ENCODE measurements at places on chromosomes 7 and 10. TPM values are rescaled to one million over a fixed set of nuclear protein-coding genes. Genes with fewer than 3 reads are reported as not detected.
A peak's percentile ranks its signal among the peaks of the same experiment; 100 is the strongest.

Gene PRF1
- 4.2 TPM for total RNA-seq

GRCh38 chr10:77144656-77145055 is 493.0 kb downstream of the KCNMA1 start:
- no peak for DNase-seq

DNA sequence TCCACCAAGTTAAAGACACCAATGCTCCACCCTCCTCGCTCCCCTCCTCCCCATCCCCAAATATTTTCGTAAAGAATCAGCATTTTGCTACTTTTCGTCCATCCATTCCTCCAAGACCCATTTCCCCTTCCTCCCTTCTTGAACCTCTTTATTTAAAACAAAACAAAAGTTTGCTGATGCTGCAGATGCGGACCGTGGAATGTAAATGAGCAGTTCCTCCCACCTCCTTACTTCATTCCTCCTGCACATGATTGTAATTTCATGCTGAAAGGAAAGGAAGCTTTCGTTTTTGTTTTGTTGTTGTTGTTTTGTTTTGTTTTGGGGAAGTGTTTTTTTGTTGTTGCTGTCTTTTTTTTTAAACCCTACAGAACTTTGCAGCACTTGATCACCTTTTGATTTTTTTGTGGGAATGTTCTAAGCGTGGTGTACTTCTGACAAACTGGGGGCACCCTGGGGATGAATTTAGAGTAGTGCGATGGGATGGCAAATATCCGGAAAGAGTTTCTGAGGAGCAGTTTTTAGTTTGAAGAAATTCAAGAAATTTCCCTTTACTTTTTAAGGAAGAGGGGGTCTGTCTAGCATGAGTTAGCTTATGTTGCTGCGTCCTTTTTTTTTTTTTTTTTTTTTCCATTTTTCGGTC is 177.3 kb downstream of the TCF7L2 start:
- DNase-seq, result no peak

Gene ZNF425
- total RNA-seq, result 1.8 TPM

- no peak for DNase-seq
Measured at GRCh38 chr10:753530-753929, 64.1 kb upstream of the DIP2C start.

DNA sequence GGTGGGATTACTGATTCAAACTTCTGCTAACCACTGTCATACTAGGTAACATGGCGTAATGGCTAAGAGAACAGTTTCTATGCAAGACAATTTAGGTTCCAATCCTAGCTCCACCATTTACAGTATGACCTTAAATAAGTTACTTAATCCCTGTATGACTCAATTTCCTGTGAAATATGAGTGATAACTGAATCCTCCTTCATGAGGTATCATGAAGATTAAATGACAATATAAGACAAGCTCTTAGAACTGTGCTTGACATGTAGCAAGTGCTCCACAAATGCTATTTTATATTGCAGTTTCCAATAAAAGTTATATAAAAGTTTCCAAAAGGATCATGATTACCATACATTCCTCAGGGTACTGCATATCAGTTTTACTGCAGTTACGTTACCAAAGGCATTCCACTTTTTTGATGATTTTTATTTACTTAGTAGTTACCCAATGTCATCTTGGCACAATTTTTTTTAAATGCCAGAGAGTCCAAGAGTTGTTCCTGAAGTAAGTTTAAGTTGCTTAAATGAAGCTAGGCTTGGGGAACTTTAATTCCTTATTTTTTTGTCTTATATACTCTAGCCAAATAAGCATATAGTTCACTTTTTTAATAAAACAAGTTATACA is 7.1 kb downstream of the DOCK4 start:
- no peak for DNase-seq

Gene MACC1
- 8.5 TPM for total RNA-seq

- no peak for DNase-seq
Measured at GRCh38 chr7:105985672-105986215, 22.7 kb downstream of the CDHR3 start.

GRCh38 chr10:28601012-28601411 is 68.1 kb downstream of the WAC start:
- DNase-seq, result no peak

Gene OGDHL
- 2.6 TPM for total RNA-seq

Gene MMRN2
- total RNA-seq, result 8.9 TPM

Gene HOXA1
- total RNA-seq, result 3.2 TPM

Gene SPDYE1
- total RNA-seq, result not detected

DNA sequence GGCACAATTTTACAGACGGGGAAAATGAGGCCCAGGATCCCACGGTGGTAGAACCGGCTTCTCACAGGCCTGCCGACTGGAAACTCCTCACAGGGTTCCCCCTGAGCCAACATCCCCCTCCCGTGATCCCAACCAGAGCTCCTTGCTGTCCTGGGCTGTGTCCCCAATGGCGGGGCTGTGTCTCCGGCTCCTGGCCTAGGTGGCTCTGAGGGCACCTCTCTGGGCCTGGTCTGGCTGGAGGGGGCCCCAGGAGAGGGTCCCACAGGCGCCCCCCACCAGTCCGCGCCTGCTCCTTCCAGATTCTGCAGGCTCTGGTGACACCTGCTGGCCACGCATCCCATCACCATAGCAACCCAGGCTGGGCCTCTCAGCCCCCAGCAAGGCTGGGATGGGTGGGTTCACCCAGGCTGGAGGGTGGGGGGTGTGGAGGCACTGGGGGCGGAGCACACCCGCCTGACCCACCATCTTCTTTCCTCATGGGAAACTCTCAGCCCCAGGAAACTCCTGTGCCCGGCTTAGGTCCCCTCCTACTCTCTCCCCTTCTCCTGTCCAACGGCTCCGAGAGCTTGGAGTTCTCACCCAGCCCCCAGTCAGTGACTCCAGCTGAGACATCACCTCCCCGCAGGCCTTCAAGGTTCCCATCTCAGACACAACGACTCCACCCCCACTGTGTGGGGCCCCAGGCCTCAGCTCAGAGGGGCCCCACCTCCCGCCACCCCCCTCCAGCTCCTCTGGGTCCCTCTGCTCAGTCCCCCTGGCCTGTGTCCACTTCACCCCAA is 27.1 kb upstream of the TNRC18 start:
- DNase-seq, result peak; percentile 49

DNA sequence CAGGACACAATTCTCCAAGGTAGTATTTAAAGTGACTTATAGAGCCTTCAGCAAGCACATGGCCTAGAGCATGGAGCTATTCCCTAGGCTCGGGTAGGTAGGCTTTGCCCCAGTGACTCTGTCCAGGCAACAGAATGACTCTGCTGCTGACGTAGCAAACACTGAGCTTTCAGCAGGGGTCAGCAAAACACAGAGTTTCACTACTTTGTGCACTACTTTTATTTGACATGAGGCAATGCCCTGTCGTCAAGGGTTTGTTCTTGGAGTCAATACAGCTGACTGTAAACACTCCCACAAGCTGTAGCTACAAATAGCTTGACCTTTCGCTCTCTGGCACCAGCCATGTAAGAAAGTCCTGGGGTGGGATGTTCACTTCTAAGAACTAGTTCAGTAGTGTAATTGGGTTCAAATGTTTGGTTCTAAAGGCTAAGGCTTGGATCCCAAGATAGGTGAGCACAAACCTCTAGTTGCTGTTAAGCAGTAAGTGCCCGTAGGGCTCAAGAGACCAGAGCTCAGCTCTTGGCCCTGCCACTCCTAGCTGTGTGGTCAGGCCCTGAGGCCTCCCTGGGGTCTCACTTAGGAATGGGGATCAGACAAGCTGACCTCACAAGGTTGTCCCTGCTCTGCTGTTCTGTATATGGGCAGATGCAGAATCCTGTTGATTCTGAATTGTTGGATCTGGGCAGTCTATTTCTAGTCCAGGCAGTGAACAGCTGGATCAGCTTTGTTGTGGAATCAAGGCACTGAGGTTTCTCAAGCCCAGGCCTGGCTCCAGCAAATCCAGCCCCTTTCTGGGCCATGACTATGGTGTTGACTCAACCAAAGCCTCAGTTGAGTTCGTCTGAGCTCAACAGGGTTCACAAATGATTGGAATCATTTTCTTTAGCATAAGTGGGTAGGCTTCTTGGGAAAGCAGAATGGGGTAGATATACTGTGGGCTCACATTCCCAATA is 10.7 kb downstream of the NODAL start:
- peak; percentile 55 for DNase-seq

GRCh38 chr10:42738679-42739078 is 43.9 kb upstream of the BMS1 start:
- DNase-seq, result no peak

Gene ABCB1
- 109 TPM for total RNA-seq

DNA sequence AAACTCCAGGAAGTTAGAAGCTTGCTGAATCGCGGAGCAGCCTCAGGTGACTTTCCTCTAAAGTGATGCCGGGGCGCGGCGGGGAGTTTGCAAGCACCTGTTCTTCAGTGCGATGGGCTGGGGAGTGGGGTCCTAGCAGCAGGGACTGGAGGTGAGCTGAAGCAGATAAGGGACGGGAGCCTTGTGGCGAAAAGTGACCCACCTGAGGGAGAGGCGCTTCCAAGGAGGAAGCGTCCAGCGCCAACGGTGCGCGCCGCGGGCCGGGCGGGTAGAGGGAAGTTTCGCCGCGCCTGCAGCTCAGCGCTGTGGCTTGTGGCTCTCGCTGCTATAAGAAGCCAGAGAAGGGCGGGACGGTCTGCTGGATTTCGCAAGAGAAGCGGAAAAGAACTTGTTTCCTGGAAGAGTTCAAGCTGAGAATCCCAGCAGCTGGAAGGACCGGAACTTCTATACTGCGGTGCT is at the start of gene STEAP4:
STEAP4 (minus strand) TSS at position 305 of the 459 bp plus-strand sequence. CDS start 22,625 bp downstream, outside the sequence.
- peak; percentile 83 for DNase-seq

DNA sequence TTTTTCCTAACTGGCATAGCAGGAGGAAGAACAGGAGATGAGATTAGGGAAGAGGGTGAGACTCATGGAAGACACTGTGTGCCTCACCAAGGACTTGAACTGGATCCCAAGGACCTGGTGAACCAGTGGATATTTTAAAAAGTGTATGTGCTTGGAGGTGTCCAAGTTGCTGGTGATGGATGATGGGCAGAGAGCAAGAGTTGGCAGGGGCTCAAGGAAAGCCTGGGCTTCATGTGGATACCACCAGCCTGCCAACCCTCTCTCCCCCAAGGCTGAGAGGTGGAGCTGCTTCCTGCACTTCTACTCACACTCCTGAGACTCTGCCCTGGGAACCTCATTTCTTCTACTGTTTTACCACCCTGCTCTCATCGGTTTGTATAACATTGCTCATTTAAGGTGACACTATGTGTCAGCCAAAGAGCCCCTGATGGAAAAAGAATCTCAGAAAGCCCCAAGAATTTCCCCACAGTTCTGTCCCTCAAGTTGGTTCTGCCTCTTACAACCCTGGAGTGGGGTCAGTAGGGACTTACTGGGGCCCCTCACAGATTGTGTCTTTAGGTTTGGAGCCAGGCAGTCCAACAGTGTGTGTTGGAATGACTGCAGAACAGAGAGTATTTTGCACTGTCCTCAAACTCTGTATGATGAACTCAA is 56.2 kb upstream of the PDCD4 start:
- no peak for DNase-seq

- no peak for DNase-seq
Measured at GRCh38 chr7:144438759-144439158, 35.3 kb upstream of the NOBOX start.

Gene GPR85
- total RNA-seq, result not detected

- no peak for DNase-seq
Measured at GRCh38 chr7:84144935-84145334, 49.7 kb downstream of the SEMA3A start.

DNA sequence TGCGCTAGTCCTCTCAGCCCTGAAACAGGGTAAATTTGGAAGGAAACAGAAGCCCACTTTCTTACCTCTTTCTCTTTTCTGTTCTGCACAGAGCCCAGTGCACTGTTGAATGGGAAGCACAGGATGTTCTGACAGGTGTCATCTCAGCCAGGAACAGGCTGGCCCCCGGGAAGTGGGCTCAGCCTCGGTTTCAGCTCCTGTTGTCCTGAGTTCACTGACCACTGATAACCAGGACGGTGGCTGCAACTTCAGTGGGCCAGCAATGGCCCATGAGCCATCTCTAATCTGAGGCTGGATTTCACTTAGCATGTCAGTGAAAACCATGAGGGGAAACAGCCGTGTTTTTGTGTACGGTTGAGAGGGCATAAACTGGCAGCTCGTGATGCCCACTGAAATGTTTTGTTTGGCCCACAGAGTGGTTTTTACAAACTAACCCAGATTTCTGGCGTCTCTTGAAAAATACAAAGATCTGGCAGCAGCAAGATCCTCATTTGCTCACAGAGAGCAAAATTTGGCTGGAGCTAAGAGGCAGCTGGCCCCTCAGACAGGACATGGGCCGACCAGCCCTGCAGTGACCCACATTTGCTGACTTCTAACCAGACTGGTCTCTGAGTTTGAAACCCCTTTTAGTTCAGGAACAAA is 455.9 kb downstream of the PAXIP1 start:
- DNase-seq, result no peak

- DNase-seq, result no peak
Measured at GRCh38 chr7:64867863-64868440, 35.1 kb upstream of the ZNF273 start.

GRCh38 chr7:106600569-106601373 is 60.2 kb downstream of the CCDC71L start:
- DNase-seq, result no peak

Gene EVX1
- total RNA-seq, result 1.4 TPM
